ENCODE measurements at places on chromosomes 7 and 10.

- peak; percentile 45 for DNase-seq
Observed at GRCh38 chr10:114879541-114880158, 58.1 kb downstream of the FHIP2A start.

DNA sequence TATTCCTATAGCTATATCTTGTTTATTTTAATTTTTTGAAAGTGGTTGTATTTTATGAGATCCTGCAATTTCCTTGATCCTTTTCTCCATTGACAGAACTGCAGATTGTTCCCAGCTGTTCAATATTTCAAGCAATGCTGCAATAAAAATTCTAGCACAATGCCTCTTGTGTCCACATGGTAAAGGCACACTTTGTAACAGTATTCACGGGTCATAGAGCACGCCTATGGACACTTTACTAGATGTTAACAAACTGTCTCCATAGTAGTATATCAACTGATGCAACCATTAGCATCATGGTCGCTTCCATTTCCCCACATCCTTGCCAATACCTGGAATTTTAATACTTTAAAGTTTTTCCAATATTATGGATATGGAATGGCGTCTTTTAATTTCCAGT lies 123.9 kb upstream of the FZD8 start:
- no peak for DNase-seq

GRCh38 chr7:78326876-78327275 lies 528.3 kb downstream of the PHTF2 start:
- no peak for DNase-seq

DNA sequence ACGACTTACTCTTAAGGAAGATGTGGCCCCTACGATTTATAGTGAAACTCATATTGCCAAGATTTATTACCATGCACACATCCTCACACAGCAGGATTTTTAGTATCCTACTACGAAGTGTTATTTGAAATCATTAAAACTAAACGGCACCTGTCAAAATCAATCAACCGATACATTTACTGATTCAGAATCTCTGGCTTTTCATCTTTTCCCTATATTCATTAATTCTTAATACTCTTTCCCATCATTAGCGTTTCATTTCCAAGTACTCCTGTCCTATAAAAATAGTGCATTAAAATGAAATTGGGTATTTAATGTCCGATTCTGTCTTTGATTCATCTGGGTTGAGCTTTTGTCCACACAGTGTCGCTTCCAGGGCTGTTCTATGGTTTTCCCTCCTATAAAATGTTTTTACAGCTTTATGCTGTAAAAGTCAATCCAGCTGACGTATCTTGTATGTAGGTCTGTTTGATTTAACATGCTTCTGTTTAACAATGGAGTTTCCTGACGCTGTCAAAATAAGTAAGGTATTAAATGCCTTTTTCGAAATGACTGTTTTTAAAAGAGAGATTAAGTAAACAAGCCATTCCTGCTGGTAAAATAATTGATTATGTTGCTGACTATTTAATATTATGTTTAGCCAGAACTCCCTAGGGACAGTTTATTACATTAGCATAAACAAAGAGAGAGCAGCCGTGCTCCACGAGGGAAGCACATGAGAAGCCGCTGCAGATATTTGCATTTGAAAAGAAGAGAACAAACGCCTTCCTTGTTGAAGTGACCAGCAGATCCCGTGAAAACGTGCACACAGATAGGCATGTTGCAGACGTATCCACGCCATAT lies 22.3 kb upstream of the SFMBT2 start:
- DNase-seq = no peak

DNA sequence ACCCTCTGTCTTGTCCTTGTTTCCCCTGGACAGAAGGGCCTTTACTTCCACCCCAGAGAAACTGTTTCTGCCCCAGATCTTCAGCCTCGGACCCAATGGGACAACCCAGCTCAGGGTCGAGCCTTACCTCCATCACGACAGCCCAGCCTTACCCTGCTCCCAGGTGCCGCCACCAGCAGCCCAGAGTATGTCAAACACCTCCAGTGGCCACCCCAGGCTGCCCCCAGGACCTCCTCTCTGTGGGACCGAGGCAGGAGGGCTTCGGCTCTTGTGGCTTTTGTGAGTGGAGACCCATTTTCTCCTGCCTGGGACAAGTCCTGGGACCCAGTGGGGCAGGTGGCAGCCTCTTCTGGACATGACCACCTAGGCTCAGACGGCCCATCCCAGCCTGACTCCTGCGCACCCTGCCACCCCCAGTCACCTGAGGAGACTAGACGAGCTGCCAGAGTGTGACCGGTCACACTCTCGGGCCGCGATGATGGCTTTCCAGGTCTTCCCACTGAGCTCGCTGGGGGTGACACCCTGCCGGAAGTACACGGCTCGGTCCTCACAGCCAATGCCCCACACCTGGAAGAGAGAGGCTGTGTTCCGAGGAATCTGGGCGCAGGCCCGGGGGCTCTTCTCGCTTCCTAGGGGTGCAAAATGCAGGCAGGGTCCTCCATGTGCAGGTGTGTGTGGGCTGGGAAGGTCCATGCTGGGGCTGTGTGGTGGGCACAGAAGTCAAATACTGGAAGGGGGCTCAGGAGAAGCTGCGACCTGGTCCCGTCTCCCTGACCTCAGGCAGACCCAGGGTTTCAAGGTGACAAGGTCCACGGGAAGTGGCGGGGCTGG lies 15.5 kb downstream of the TECPR1 start:
- DNase-seq = no peak

DNA sequence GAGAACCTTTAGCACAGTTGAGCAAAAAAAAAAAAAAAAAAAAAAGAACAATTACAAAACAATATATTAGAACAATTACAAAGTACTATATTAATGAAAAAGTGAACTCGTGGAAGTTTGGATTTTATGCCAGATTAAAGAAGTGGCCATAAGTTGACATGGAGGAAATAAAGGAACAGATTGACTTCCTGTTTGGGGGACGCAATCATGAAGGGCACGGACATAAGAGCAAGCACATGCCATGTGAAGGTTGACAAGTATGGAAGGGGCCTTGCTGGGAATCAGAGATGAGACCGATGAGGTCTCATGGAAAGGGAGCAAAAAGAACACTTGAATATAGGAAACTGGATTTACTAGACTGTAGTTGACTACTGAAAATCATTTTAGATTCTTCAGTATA lies 61.7 kb downstream of the ICA1 start:
- DNase-seq = no peak

GRCh38 chr10:1255600-1256431 lies 199.6 kb downstream of the WDR37 start:
- DNase-seq = no peak

- no peak for DNase-seq
Observed at GRCh38 chr10:65818990-65819389, 1106.8 kb upstream of the LRRTM3 start.

DNA sequence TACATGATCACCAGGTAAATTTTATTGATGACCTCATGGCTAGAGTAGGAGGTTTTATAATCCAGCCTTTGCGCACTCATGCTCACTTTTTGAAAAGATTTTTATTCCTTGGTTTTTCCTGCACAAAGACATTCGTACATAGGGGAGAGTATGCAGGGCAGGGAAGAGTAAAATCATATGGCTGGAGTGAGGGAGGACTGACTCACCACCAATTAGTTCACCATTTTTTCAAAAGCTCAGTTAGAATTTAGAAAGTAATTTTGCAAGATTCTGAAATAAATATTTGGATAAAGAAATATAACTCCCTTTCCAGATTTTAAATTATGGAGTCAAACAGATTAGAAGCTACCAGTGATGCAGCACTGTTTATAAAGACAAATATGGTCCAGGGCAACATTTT lies 111.9 kb downstream of the SEMA3D start:
- DNase-seq = no peak

All from OCI-LY7 (cell line).